ENCODE measurements at places on chromosomes 6 and 20.

DNA sequence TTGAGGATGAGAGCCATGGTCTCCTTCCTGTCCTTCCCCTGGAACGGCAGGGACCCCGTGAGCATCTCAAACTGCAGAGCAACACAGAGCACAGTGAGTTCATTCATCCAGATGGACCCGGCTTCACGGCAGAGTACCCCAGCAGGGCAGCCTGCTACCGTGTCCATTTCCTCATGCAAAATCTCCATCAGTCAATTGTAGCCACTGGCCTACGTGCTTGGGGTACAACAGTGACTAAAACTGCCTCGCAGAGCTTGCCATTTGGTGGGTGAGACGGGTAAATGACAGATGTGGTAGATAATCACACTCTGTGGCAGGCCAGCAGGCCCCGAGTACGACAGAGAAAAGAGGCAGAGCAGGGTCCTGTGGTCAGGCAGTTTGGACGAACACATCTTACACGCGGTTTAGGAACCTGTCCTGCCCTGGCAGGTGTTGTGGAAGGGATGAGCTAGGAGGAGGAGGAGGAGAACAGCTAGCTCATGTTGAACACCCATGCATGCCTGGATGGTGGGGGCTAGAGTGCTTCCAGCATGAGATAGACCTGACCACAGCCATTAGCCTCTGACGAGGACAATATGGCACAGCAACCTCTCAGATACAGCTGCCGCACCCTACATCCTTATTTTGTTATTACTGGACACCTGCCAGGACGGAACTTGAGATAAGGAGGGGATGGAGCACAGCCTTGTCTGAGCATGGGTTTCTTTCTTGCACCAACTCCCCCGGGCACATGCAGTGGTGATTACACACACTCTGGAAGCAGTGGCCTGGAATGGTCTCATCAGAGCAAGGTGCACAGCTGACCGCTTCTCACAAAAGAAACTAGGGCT, 95.6 kb downstream of the RAMACL start:
- no peak for DNase-seq

GRCh38 chr6:572596-573265, 84.2 kb downstream of the HUS1B start:
- no peak for DNase-seq

DNA sequence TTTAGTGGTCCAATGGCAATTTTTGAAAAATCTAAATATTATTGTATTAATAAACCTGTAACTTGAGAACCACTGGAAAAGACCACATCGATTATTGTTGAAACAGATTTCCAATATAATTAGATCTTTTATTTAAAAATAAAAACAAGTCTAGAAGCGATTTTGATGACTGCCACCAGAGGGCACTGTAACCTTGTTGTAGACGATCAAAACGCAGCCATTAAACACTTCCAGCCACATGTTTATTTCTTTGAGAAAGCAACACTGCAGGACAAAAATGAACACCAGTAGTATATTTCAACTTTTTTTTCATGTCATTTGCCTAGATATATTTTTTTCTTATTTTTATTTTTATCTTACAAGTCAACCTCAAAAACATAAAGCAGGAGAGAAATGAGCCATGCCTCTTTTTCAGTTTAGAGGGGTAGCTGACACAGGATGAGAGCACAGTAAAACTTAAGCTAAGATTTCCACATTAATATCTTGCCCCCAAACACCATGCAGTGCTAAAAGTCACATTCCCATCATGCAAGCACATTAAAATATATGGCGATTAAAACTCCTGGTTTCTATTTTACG, 115.4 kb downstream of the OPRM1 start:
- DNase-seq, result peak; percentile 56

DNA sequence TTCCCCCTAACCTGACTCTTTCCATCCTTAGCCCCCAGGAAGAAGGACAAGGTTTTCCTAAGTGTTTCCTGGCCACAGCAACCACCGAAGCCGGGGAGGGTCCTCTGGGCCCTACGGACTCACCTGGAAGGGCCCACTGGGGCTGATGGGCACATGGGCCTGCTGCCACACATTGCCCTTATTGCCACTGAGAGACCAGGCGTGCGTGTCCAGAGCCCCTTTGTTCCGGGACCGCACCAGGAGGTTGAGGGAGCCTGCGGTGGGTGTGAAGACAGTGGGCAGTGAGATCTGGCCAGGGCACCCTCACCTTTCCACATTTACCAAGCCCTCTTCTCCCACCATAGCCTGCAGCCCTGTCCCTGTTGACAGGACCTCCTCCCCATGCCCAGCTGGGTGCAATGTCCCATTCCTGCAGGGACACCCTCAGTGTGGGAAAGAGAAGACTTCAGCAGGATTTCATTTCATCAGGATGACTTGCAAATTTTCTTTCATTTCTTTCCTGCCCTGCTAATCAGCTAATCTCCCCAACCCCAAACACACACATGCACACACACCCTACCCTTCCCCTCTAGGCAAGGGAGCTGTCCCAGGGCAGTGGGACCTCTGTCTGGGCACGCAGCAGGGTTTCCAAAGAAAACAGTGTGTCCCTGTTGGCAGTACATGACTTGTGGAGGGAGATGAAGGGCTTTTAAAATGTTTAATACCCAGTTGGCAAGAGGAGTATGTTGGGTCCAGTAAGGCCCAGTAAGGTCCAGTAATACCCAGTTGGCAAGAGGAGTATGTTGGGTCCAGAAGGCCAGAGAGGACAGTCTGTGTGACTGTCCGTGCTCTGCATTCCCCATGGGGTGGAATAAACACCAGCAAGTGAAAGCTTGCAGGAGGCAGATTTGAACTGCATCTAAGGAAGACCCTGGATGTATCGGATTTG, 59.0 kb downstream of the MDGA1 start:
- no peak for DNase-seq

DNA sequence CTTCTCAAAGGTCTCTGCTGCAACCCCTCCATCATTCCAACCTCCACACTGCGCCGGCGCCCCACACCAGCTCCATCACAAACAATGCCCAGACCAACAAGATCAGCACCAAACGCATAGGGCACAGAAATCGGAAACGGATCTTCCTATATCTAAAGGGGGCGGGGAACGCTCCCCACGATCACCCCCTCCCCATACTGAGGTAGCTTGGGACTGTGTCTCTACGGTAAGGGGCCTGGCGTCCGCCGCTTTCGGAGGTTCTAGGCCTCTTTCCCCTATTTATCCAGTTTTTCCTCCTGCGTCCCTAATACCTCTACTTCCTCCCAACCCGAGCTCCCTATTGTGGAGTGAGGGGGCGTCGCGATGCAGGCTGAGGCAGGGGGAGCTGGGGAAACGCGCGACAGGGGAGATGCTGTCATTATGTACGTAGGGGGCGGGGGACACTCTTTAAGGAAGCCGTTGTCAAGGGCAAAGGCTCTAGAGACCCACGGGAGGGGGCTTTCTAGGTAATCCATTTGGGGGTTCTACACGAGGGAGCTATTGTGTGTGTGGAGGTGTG, 909 bp downstream of the DNAAF9 start:
- peak; percentile 47 for DNase-seq

DNA sequence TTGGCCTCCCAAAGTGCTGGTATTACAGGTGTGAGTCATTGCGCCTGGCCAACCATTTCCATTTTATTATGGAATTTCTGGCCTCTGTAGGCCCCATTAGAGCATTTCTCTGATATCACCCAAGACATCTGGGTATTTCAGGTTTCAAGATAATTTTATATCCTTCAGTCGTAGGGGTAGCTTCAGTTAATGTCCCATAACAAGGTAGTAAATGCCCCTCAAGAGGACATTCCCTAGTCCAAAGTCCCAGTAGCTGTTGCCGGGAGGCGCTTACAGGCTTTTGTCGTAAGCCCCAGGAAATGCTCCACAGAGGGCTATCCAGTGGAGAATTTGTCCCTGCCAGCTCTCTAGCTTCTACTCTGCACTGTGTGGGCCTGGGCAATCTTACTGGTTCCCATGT, 24.4 kb downstream of the EFCAB8 start:
- no peak for DNase-seq

- DNase-seq, result peak; percentile 53
Measured at GRCh38 chr20:32017711-32018251, 7.5 kb downstream of the CCM2L start.

GRCh38 chr6:47258724-47259347, 50.9 kb downstream of the TNFRSF21 start:
- DNase-seq, result no peak

- DNase-seq, result peak; percentile 8
Measured at GRCh38 chr6:26087284-26088115, at the start of gene HFE. Gene HFE (plus strand): TSS chr6:26087429. CDS start chr6:26087441, 12 bp downstream.

GRCh38 chr20:25251558-25251957, 3.7 kb downstream of the PYGB start:
- DNase-seq, result no peak

- DNase-seq, result no peak
Measured at GRCh38 chr6:34084591-34085290, 61.1 kb downstream of the GRM4 start.

GRCh38 chr6:166223079-166223478, 55.4 kb upstream of the TBXT start:
- no peak for DNase-seq

DNA sequence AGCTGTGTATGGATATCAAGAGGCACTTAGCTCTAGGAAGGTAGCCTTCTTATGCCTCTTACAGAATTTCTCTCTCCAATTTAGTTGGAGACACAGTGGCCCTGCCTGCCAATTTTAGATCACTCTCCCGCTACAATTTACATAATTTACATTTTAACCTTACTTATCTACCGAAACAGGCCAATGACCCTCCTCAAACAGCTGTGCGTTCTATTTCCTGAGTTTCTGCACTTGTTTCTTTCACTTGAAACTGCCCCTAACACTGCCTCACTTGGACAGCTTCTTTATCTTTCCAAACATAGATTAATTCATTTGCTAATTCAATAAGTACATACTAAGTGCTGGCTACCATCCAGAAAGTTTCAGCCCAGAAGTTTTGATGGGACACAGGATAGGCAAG, 52.9 kb upstream of the HDDC2 start:
- no peak for DNase-seq

DNA sequence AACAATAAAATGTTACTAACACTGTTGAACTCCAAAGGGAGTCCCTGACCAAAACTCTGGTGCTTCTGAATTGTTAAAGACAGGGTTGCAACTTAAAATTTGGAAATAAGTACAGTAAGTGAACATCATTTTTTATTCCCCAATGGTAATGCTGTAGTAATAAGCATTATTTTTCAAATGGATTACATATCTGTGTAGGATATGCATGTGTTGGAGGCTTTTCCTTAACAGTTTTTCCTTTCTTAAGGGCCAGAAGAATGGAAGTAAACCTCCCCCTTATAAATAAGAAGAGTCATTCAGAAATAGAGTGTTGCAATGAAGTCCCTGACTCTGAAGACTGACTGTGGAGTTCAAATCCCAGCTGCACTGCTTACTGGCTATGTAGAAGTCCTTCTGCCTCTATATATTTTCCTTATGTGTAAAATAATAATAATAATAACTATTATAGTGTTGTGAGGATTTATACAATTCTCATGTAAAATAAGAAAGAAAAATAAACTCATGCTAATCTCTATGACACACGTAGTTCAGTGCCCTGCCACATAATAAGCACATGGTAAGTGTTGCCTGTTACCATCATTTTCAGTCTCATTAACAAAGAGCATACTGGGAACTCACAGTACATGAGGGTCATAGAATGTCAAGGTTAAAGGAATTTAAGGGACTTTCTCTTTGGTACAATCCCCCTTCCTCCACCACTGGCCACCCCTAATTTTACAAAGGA, 129.8 kb upstream of the SMLR1 start:
- no peak for DNase-seq

DNA sequence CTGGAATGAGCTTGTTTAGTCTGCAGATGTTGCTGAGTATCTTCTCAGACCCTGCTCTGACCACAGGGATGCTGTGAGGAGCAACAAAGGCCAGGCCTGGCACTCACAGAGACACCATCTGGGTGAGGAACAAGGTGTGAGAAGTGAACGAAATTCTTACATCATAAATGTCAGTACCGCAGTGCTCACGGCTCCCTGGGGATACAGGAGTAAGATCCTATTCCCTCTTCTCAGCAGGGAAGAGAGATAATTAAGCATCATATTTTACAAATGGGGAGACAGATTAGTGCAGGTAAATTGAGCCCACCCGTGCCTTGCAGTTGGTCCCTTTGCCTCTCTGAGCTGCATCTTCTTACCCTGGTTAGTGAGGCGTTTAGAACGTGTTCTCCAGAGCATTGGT, 106.2 kb downstream of the DTD1 start:
- DNase-seq, result no peak

DNA sequence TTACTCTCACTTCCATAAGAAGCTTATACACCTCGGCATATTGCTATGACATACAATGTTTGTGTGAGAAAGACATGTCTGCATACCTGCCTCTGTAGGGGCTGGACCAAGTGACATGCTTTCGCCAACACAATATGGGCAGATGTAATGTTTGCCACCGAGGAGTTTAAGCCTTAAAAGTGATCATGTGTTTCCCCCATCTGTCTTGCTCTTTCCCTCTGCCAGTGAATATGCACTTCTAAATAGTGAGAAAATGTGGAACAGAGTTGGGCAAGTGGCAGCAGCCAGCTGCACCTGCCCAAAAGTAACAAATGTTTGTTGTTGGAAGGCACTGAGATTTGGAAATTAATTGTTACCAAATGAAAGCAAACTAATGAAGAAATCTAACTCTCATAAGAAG, 274.8 kb upstream of the BTBD3 start:
- no peak for DNase-seq

- DNase-seq, result peak; percentile 36
Measured at GRCh38 chr6:170277893-170278742, 12.8 kb downstream of the DLL1 start.

GRCh38 chr20:44071526-44072111, 115.4 kb downstream of the JPH2 start:
- DNase-seq, result no peak

- no peak for DNase-seq
Measured at GRCh38 chr6:136763716-136764516, 28.4 kb downstream of the MAP3K5 start.

- no peak for DNase-seq
Measured at GRCh38 chr6:28478518-28478917, 35.2 kb upstream of the ZSCAN23 start.

DNA sequence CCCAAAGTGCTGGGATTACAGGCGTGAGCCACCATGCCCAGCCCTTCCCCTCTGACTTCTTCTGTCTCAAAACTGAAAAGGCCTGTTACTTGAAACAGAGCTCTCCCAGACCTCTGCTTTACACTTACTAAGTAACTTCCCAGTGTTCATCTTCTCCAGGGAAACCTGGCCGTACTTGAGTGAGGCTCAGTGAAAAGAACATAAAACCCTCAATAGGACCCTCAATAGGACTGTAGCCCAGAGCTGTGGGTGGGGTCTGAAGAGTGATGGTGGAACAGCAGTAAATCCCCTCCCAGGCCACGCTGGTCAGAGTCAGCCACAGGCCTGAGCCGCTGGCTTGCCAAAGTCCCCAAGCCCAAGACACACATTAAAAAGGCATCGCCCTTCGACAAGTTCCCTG, 145.4 kb downstream of the NFATC2 start:
- DNase-seq, result no peak

DNA sequence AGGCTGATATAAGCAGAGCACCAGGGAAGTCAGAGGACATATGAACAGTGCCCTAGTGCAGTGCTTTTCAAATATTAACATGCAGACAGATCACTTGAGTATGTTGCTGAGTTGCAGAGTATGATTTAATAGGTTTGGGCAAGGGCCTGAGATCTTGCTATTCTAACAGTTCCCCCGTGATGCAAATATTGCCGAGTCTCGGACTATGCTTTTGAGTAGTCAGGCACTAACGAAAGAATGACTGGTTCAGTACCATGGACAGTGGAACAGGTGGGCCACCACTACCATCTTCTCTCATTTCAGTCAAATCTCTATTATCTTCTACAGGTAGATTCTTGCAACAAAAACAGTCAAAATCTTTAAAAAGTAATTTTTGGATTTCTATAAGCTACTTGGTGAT, 3.7 kb upstream of the TMEM200A start:
- DNase-seq, result no peak

- peak; percentile 58 for DNase-seq
Measured at GRCh38 chr20:4613718-4614620, 107.7 kb upstream of the PRND start.
